ENCODE measurements at places on chromosomes 11 and 22.
A peak's percentile ranks its signal among the peaks of the same experiment; 100 is the strongest.

GRCh38 chr11:48122246-48122645, 94.4 kb upstream of the OR4B1 start:
- no peak for DNase-seq

GRCh38 chr22:20530368-20531153, 23.2 kb downstream of the MED15 start:
- DNase-seq = no peak

DNA sequence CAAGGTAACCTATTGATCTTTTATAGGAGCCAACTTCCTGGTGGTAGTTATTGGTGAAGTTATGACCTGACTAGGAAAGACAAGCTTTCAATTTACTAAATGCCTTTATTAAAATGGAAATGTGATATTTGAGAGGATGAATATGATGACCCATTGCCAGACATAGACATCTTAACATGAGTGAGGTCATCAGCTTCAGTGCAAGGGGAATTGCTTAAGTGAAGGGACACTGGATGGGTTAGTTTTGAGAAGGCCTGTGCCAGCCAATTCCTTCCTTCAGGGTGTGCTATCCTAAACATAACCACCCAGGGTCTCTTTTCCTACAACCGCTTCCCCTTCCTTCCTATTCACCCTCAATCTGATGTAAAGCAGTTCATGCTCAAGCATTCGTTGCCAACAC, 21.5 kb downstream of the NAV2 start:
- no peak for DNase-seq

DNA sequence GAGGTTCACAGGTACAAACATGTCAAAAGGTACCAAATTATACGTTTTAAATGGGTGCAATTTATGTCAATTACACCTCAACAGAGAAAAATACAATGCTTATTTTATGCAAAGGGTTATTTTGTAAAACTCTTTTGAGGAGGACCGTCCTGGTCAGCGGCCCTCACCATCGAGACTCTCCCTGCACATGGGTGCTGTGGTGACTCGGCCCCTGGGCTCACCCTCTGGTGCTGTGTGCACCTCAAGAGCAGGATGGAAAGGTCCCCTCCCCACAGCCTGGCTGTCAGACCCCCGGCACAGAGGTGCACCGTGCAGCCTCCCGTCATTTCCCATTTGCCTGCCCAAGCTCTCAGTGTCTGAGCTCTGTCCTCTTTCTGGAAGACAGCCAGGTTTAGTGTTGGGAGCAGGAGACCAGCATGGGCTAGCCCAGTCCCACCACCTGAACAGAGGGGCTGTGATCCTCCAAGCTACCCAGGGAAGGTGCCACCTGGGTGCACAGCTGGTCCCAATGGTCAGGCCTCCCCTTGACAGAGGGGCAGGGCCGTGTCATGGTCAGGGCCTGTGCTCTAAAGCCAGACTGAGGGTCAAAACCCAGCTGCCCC, 41.8 kb upstream of the PRODH start:
- no peak for DNase-seq

- DNase-seq = no peak
These were observed 57.4 kb downstream of the NECTIN1 start for GRCh38 chr11:119671561-119672015.

- no peak for DNase-seq
These were observed 597.1 kb downstream of the BUD13 start for GRCh38 chr11:116175707-116176106.

DNA sequence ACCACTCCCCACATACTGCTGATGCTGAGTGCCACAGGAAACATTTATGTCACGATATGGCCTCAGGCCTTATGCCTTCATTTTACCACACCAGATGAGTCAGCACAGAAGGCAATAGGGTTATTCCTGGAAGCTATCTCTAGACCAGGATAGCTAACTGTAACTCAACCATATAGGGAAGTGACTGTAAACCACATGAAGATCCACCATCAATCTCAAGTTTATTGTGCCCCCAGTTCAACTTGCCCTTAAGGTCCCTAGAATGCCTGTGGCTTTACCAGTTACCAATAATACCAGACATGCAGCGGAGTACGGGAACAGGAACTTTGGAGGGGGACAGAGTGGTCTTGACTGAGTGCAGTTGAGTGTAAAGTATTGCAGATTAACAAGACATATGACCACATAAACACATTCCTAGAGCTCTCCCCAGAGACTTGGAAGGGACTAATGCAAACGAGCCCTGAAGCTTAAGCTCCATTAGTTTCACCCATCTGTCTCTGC, 180.9 kb downstream of the KIF18A start:
- no peak for DNase-seq

- DNase-seq = no peak
These were observed 2.6 kb downstream of the BET1L start for GRCh38 chr11:204587-205109.

DNA sequence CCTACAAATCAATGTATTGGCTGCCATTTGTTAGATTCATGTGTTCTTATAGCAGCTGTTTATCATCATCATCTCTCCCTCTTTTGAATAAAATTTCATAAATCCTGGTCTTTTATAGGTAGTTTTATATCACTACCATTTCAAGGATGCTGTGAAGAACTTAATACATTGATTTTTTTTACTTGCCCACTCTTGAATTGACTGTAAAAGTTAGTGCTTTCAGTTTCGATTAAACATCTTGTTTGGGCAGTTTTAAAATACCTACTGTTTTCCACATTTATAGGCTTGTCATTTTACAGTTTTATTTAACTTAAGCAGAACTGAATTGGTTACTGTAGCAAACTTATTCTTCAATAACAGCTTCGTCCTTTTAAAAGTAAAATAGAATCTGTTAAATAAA, 59.5 kb downstream of the TTC17 start:
- DNase-seq = no peak

DNA sequence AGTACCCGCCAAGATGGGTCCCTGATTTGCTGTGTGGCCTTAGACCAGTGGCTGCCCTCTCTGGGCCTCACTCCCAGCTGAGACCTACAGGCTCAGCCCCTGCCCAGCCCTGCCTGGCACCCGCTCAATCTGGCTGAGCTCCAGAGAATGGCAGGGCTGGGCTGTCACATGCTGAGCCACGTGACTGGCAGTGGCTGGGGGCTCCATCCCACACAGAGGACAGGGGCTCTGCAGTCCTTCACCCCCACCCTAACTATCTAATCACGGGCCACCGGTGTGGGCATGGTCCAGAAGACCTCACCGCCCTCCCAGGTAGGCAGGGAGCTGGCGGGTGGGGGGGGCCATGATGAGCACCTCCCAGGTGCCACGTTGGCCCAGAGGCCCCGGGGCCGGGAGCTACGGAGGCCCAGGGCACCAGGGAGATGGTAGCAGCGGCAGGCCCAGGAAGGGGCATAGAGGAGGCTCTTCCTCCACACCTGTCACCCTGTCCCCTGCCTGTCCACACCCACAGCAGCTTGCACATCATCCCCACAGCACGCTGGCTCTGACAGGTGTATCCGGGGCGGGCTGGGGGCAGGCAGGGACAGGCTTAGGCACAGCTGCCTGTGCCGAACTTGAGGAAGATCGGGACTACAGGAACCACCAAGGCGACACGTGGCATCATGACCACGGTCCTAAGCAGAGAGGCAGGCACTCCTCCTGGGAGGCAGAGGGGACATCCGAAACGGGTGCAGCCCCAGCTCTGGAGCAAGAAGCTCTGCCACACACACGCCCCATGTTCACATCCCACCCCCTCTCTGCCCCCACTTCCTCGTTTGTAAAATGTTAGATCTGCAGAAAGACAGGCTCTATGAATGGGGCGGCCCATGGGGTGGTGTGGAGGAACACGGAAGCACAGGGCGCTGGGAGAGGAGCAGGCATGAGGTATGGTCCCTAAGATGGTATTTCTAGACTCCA, 1.5 kb upstream of the ALDH3B1 start:
- DNase-seq = peak; percentile 52

DNA sequence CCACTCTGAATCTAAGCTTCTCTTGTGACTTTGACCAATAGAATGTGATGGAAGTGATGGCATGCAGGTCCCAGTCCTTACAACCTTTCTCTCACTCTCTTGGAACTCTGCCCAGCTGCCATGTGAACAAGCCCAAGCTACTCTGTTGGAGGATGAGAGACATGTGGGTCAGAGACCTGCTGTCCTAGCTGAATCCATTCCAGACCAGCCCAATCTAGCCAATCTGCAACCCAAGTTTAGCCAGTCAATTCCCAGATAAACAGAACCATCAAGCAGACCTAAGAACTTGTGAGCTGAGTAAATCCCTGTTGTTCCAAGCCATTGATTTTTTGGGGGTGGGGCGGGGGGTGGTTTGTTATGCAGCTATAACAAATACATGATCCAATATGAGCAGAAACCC, 69.2 kb upstream of the GRK3 start:
- DNase-seq = no peak

DNA sequence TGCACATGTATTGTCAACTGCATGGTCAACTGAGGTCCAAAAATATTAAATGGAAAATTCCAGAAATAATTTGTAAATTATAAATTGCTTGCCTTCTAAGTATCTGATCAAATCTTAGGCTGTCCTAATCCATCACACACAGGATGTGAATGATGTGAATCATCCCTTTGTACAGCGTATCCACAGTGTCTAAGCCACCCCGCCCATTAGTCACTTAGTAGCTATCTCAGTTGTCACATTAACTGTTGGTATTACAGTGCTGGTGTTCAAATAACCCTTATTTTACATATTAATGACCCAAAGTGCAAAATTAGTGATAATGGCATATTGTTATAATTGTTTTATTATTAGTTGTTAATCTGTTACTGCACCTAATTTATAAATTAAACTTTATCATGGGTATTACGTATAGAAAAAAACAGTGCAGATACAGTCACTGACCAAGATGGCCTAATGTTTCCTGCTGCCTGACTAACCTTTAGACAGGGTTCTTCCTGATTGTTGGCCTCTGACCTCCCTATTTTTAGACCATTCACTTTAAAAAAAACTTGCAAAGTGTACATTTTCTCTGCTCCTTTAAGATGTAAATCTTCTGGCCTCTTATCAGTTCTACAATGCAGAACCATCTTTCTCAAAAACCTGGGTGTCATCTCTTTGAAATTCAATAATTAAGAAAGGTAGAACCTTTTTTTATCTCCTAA, 2.9 kb upstream of the SVIP start:
- DNase-seq = no peak

- no peak for DNase-seq
These were observed 11.1 kb downstream of the PLAAT3 start for GRCh38 chr11:63603180-63603518.

DNA sequence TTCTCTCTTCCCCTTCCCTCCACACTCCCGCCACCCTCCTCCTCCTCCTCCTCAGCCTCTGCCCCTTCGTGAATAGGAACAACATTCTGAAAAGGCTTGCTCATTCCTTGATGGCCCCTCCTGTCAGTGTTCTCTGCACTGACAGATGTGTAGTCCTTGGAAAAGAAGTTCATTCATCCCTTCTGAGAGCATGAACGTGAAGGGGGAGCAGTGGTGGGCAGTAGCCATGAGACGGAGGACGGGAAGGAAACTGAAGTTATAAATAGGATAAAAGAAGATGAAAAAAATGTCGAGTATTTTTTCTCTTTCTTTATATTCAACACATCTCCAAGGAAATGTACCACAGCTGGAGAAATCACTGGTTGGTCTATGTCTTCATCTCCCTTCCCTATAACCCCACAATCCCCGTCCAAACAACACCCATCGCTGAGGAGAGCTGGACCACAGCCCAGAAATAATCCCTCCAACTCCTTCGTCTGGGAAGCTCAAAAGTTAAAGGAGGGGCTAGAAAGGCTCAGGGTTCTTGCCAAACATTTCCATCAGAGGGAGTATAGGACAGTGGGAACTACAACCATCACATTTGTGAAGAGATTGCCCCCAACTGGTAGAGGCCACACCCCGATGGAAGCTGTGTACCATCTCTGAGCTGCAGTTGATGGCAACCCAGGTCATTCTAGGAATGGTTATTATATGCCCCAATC, 33.5 kb downstream of the ETS1 start:
- DNase-seq = no peak

GRCh38 chr11:13761250-13761649, 92.8 kb downstream of the FAR1 start:
- DNase-seq = no peak

- DNase-seq = no peak
These were observed 37.7 kb downstream of the DSCAML1 start for GRCh38 chr11:117759305-117759704.

GRCh38 chr11:61345954-61346843, 13.2 kb downstream of the TKFC start:
- no peak for DNase-seq

DNA sequence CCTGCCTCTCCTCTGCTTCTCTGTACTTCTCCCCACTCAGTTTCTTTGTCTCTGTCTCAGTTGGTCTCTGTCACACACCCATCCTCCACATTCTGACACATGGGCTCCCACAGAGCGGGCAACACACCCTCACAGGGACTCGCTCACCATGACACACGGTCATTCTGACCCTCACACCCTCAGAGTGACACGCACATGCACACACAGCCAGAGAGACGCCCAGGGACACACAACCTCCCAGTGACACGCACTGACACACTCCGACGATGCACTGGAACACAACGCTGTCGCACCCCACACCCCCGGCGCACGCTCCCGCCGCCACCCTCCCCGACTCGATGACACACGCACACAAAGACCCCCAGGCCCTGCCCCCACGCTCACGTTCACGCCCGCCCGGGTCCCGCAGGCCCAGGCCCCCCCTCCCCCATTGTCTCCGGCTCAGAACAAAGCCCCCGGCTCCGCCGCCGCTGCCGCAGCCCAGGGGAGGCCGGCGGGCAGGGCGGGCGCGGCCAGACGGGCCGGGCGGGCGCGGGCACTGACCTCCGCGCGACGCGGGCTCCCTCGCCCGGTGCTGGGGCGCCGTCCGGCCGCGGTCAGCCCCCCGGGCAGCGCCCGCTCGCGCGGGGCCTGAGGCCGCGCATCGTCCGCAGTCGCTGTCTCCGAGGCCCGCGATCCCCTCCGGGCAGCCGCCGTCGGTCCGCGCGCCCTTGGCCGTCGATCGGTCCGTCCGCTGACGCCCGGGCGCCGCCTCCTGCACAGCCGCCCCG, 404 bp downstream of the DCHS1 start:
- DNase-seq = no peak

GRCh38 chr11:126647735-126648134, 292.2 kb downstream of the ST3GAL4 start:
- DNase-seq = no peak

DNA sequence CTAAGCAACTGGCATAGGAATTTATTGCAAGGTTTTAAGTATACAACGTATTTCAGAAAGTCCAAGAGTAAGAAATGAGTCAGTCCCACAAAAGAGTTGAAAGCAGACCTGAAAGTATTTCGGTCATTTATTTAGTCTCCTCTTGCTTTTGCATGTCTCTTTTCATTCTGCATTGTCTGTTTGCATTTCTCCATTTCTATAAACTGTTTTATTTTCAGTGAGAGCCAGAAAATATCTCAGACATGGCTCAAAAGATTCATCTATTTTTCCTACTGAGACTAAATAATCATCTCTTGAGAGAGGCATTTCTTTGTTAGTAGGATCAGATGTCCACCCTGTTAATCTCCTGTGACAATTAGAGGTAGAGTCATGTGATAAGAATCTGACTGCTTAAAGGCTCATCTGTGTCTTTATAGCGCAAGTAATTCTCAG, 219.1 kb upstream of the CCDC179 start:
- DNase-seq = no peak

DNA sequence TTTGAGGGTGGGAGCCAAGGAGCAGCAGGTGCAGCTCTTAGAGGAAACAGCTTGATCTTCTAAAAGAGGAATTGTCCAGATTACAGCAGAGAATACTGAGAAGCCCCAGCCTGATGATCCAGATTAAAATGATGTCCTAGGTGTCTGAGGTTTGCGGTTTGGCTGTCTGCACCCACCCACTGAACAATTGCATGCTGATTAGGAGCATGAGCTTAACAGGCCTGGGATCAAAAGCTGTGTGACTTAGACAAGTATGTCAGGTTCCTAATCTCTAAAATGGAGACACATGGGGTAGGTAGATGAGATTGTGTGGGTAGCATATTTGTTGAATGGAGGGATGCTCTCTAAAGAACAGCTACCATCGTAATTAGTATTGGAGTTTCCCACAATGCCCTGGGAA, 166.8 kb upstream of the SEZ6L start:
- no peak for DNase-seq

Data from bone marrow (tissue), 2 donors.